Left renal pelvis (tissue), 4 donors: ENCODE measurements at places on chromosomes 16 and 17. TPM values are rescaled to one million over a fixed set of nuclear protein-coding genes. Genes with fewer than 3 reads are reported as not detected.

Gene SLC47A1
- 15.5 TPM for polyA plus RNA-seq

Gene COG1
- polyA plus RNA-seq, result 50.6 TPM

Gene DHRS7C
- polyA plus RNA-seq, result not detected

Gene KRTAP9-7
- polyA plus RNA-seq, result not detected

Gene CACNG1
- polyA plus RNA-seq, result not detected

Gene CHST4
- 0.32 TPM for polyA plus RNA-seq

Gene DNAH9
- 2.1 TPM for polyA plus RNA-seq

Gene TRAF7
- 56.6 TPM for polyA plus RNA-seq

Gene SLC16A13
- polyA plus RNA-seq, result 2.5 TPM

Gene FAM83G
- polyA plus RNA-seq, result 8.1 TPM

Gene MPP3
- 13.5 TPM for polyA plus RNA-seq

Gene KRT15
- 1.4 TPM for polyA plus RNA-seq

GRCh38 chr17:19345067-19345460 is 17.5 kb downstream of the B9D1 start:
- DNase-seq, result no peak

DNA sequence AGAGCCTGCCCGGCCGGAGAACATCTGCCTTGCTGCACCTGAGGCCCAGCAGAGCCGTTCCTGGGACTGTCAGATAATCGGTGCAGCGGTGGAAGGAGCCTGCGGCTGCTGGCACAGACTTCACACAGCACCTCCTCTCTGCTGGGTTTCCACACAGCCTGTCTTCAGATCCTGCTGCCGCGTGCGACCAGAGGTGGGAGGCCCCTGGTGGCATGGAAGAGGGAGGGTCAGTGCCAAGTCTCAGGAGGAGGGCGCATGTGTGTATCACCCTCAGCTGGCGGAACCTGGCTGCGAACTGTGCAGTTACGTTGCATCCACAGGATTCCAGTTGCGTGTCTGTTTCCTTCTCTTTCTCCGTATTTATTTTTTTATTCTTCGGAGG is 3.3 kb downstream of the CDK5R1 start:
- no peak for DNase-seq

DNA sequence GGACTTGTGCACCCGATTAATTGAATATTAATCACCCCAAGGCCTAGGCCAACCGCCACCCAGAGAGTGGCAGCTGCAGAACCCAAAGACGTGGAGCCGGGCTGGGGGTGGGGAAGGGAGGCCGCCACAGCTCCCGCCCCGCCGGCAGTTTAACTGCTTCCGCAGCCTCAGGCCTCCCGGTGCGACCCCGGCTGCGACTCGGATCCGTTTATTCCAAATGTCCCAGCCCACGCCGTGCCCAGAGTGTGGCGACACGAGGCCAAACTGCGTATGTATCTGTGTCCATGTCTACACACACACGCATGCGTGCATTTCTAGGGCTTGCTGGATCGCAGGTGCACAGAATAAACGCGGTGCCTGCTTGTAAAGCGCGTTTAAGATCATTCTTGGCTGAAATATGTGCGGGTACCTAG is 802 bp upstream of the TOB1 start:
- DNase-seq, result no peak

DNA sequence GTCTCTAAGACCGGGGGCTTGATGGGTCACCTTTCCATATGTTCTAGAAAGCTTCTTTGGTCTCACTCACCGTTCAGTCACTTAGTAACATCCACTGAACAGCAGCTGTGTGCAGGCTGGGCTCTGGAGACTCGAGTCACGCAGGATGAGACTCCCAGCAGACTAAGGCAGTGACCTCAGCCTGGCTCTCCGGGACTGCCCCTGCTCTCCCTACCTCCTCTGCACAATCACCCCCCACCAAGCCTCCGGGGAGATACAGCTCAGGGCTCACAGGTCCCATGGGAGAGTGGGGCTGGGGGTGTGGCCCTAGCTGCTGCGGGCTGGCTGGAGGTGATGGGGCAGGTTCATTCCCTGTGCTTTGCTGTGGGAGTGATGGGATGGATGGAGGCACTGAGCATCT is 14.1 kb downstream of the FLYWCH2 start:
- no peak for DNase-seq

- DNase-seq, result no peak
These were observed 3.8 kb downstream of the CIITA start for GRCh38 chr16:10880594-10881452.

DNA sequence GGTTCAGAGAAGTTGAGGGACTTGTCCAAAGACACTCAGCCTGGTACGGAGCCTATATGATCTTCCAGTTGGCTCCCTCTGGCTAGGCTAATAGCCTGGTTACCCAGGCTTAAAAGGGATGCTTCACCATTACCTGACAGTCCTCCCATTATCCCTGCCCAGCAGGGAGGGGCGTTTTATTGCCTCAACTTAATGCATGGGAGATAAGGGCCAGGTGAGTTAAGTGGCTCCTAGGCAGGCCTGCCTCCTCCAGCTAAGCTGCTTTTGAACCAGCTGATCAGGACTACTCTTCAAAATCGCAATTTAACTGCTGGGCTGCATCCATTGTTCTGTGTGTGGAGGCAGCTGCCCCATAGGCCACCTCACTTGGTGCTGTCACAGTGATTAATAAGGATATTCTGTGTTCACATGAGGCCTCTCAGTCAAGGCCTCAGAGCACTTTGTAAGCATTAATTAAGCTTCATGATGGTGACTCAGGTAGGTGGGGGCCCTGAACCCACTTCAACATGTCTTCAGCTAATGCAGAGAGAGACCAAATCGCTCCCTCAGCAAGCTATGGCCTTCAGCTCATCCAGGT is 27.9 kb downstream of the SMPD3 start:
- no peak for DNase-seq

- DNase-seq, result no peak
These were observed 33.2 kb downstream of the TUBD1 start for GRCh38 chr17:59859444-59860025.

GRCh38 chr17:53900951-53901350 is 78.2 kb downstream of the KIF2B start:
- DNase-seq, result no peak

GRCh38 chr17:20254541-20254940 is 212.8 kb downstream of the LGALS9B start:
- no peak for DNase-seq

GRCh38 chr17:64056269-64057005 is 36.0 kb upstream of the ICAM2 start:
- DNase-seq, result no peak

DNA sequence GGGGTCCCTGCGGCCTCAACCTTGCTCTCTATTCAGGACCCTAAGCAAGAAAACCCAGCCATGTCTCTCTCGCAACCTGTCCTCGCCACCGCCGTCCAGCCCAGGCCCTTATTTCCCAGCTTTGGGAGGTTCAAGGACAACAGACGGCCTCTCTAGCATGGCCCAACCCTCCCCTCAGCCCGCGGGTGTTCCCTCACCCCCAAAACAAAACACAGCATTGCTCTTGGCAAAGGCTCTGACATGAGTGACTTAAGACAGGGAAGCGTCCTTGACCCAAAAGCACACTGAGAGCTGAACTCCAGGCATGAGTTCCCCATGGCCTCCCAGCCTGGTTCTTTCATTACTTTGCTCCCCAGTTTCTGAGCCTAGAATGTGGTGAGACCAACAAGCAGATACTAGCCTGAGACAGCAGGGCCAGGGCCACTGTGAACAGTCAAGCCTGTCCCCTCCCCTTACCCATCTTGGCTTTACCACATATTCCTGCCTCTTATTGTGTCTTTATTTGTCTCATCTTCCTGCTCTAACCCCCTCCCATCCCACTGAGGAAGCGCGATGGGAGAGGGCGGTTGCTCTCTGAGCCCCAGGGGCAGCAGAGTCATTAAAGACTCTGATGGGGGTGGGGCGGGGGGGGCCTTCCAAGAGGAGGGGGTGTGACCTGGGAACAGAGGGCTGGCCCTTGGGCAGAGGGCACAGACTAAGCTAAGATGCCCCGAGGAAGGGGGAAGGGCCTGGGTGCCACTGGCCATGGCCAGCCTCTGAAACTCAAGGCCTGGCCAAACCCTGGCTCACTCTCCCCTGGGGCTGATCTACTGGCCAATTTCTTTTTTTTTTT is 11.8 kb downstream of the SREBF1 start:
- DNase-seq, result no peak

- no peak for DNase-seq
These were observed 26.5 kb upstream of the ADGRG1 start for GRCh38 chr16:57601801-57602478.

- no peak for DNase-seq
These were observed 8.6 kb upstream of the CDH1 start for GRCh38 chr16:68728523-68728922.

DNA sequence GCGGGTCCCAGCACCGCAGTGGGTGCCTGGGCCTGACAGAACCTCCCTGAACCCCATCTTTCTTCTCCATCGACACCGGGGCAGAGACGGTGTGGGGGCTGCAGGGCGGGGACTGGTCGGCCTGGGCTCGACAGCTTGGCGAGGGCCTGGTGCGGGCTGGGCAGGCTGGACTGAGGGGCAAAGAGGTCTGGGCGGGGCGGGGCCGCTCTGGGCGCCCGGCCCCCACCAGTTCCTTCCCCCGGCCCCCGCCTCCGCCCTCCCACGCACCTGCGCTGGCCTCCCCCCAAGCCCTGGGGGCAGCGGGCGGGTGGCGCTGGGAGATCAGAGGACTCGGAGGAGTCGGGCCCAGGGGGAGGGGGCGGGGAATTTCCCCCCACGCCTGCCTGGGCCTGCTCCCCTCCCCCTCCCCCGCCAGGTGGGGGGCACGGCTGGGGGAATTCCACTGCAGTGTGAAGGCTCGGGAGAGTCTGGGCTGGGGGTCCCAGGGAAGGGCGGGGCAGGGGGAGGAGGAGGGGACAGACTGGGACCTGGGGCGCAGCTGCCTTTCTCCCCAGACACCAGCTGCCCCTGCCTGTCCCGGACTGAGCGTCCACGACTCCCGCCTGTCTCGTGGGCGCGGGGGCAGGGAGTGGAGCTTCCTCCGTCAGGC is 877 bp upstream of the KREMEN2 start:
- DNase-seq, result no peak

- DNase-seq, result no peak
These were observed 400.9 kb downstream of the SLC39A11 start for GRCh38 chr17:72691586-72691985.

DNA sequence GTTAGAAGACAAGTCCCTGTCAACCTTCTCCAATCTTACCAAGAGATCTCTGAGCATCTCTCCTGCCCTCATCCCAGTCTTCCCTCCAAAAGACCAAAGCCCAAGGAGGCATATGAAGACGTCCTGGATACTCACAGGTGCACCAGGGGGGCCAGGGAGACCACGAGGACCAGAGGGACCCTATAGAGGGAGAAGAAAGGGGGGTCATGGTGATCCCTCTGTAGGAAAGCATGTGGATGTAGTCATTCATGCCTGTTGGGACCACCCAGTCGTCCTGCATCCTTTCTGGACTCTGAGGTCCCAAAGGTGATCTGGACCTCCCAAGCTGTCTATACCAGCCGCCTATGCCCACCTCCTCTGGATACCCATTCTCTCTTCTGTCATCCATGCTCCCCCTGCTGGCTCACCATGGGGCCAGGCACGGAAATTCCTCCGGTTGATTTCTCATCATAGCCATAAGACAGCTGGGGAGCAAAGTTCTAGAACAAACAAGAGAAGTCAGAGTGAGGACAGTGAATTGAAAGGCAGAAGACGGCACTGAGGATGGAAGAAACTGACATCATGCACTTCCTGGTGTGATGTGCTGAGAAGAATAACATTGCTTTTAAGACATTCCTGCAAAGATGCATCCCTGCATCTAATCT is 3.3 kb downstream of the COL1A1 start:
- no peak for DNase-seq

- no peak for DNase-seq
These were observed 2.0 kb upstream of the ZACN start for GRCh38 chr17:76076765-76077583.

GRCh38 chr17:74873874-74874614 is 1.2 kb upstream of the FDXR start:
- DNase-seq, result no peak

DNA sequence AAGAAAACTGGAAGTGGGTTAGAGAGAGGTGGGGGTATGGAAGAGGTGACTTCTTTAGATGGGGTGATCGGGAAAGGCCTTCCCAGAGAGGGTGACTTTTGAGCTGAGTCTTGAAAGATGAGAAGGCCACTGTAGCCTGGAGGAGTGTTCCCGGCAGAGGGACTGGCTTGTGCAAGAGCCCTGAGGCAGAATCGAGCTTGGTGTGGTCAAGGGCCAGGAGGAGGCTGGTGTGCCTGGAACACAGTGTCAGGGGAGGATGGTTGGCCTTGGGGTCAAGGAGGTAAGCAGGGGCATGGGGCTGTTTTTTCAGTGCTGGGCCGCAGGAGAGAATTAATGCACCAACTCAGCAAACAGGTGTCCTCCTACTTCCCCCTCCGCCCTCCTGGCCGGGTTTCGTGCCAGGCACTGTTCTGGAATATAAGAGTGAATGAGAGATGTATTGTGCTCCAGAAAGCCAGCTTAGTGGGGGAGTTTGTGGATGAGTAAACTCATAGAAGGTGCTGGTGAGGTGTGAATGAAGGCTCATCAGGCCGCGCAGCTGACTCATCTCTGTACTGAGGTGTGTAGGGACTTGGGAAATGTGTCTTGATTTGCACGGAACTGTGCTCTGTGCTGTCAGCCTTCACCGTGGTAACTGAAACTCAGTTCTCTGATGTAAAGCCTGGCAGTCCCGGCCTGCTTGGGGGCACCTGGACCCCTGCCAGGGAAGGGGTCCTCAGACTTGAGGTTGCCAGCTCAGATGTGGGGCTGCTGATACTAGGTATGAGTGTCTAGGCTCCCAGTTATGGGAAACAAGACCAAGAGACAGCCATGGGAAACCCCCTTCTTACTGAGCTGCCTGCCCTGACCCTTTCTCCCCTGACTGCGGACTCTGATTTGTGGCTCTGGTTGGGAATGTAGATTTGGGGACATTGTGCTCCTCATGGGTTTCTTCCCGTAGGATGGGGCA is 15.3 kb downstream of the KSR1 start:
- DNase-seq, result no peak

GRCh38 chr17:61469949-61470348 is 17.7 kb downstream of the TBX4 start:
- DNase-seq, result no peak

DNA sequence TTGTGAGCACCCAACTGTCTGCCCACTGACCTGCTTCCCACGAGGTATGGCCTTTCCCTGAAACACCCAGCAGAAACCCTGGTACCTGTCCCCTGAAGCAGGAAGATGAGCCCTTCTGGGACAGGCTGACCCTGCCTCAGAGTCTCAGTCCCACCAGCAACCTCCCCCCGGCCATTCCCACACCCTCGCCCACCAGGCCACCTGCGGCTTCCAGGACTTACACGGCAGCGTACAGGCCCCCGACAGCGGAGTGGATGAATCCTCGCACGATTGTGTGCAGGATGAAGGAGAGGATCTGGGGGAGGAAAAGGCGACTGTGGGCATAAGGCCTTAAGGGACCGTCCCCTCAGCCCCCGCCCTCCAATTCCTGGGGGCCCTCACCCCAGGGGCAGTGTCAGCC is 15.4 kb upstream of the PITPNA start:
- DNase-seq, result no peak

- no peak for DNase-seq
These were observed 112.7 kb downstream of the TANC2 start for GRCh38 chr17:63078707-63079106.

GRCh38 chr16:11071829-11072228 is 127.5 kb downstream of the CLEC16A start:
- no peak for DNase-seq

- no peak for DNase-seq
These were observed 704.3 kb downstream of the MAF start for GRCh38 chr16:78896280-78896679.
